ENCODE measurements at places on chromosomes 1 and 21.

- no peak for DNase-seq
These were observed 27.8 kb upstream of the FOXE3 start for GRCh38 chr1:47388030-47388890.

DNA sequence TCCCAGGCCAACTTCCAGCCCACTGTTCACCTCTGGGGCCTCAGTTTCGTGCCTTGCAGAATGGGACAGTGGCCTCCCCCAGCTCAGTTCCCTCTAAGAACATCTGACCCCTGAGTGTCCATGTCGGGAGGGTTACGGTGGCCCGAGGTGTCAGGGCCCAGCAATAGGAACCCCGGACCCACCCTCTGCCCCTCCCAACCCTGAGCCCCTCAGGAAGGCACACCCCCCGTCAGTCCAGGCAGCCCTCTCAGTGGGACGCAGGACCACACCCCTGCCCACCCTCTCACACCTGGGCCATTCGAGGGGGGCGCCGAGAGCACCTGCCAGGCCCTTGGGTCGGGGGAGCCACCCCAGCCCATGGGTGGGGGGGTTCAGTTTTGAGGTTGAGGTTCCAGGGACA, 447 bp downstream of the TTC34 start:
- DNase-seq: no peak

GRCh38 chr1:99970713-99971255, 988 bp downstream of the SLC35A3 start:
- DNase-seq: no peak

- no peak for DNase-seq
These were observed 4.3 kb downstream of the TP73 start for GRCh38 chr1:3656450-3657095.

GRCh38 chr1:186923486-186923885, 94.7 kb downstream of the PLA2G4A start:
- no peak for DNase-seq

DNA sequence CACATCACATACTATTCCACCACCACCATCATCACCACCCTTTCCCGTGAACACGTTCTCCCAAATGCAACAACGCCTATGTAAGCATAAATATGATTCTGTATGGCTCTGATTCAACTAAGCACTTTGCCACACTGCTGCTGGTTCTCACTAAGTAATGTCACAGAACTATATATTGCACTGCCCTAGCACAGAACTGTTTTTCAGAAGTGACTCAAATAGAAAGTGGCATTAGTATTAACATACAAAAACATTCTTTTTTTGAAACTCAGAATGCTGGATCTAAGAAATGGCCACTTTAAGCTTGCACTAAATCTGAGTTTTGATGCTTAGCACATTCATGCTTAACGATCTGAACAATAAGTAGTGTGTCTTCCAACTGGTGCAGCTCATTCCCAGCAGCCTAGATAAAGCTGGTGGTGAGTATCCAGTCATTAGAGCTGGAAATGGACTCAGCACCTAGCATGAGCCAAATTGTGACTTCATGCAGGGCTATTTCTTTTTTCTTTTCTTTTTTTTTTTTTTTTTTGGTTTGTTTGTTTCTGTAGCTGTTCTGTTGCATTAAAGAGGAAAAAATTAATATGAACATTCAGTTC, 46.2 kb upstream of the ZC3H11B start:
- no peak for DNase-seq

DNA sequence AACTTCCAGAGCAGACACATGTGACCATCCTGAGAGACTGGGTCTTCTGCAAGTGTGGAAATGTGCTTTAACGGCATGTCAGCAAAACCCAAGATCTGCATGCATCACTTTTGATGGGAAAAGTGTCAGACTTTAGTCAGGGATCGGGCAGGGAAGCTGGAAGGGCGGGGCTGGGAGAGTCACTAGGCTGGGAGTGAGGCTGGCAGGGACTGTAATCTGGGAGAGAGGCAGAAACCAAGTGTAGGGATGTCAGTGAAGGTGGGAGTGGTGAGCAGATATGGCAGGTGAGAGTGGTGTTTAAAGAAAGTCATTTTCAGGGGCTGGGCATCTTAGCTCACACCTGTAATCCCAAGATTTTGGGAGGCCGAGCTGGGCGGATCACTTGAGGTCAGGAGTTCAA, 11.3 kb downstream of the CDA start:
- DNase-seq: no peak

DNA sequence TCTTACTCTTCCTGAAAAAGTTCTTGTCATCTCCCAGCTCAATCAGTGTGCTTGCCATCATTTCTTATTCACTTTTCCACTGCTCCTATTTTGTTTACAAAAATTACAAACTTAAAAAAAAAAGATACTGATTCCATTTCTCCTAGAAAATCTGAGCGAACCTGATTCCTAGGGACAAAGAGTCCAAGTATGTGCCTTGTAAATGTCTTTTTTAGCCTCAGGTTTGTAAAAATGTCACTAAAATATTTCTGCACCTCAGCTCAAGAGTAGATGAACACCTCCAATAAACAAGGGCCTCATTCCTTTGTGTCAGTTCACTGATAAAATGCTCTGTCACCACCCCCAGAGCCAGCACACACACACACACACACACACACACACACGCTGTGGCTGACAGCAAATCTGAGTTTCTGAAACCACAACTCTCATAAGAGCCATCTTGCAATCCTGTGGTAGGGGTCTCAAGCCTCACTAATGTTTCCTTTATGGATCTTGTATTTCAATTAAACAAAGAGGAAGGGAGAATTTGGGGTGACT, 299.2 kb downstream of the PBX1 start:
- no peak for DNase-seq

DNA sequence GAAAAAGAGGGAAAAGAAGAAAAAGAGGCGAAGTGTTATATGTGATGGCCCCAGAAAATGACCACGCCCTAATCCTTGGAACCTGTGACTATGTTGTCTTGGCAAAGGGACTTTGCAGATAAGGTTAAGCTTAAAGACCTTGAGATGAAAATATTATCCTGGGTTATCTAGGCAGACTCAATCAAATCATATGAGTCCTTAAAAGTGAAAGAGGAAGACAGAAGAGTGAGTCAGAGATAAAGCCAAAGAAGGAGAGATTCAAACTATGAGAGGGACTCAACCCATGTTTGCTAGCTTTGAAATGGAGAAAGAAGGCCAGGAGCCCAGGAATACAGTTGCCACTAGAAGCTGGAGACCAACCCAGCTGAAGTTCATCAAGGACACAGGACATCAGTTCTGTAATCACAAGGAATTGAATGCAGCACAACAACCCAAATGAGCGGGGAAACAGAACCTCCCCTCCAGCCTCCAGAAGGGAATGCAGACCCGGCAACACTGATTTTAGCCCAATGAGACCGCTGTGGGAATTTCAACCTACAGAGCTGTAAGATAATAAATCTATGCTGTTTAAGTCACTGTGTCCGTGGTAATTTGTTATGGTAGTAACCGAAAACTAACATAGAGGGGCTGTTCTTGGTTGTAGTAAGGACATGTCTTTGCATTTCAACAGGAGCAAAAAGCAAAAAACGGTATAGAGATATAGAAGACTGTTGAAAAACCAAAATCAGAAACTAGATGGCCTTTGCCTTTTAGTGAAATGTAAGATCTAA, 4.2 kb upstream of the RGS8 start:
- no peak for DNase-seq

GRCh38 chr1:21100481-21100921, 76.2 kb downstream of the EIF4G3 start:
- no peak for DNase-seq

DNA sequence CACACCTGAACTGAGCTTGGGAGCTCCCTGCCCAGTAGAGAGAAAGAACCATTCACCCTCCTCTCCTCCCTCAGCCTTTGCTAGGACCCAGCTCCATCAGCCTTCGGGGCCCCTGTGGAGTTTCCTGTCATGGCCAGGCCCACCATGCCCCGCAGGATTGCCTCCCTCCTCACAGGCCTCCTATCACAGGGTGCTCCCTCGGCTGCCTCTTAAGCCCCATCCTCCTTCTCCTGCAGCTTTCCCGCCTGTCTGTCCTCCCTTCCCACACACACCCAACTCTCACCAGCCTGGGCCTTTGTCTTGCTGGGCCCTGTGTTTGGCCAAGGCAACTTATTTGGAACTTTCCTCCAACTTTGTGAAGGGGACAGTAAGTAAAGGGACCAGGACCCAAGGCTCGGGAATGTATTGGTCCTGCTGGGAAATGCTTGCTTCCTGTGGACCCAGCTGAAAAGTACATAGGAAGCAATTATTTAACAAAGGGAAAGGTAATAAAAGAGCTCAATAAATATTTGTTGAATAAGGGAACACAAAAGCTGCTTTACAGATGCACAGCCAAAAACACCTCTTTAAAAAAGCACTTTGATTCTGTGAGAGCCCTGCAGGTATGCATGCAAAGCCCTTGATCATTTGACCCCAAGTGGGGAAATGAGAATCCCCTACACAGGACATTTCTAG, 31.6 kb upstream of the TENT5C start:
- DNase-seq: no peak

DNA sequence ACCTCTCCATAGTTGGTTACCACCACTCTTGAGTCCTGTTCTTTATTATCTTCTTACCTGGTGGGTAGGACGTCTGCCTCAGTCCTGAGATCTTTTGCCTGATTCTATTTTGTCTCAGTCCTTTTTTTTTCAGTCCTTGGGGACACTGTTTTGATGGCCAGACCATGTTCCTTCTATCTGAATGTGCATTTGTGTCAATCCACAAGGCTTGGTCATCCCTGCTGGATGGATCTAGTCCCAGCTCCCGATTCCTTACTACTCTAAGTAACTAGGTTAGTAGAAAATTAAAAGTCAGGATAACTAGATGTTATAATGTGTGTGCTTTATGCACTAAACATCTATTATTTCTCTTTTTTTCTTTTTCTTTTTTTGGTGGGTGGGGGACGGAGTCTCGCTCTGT, 28.1 kb upstream of the AK4 start:
- no peak for DNase-seq

DNA sequence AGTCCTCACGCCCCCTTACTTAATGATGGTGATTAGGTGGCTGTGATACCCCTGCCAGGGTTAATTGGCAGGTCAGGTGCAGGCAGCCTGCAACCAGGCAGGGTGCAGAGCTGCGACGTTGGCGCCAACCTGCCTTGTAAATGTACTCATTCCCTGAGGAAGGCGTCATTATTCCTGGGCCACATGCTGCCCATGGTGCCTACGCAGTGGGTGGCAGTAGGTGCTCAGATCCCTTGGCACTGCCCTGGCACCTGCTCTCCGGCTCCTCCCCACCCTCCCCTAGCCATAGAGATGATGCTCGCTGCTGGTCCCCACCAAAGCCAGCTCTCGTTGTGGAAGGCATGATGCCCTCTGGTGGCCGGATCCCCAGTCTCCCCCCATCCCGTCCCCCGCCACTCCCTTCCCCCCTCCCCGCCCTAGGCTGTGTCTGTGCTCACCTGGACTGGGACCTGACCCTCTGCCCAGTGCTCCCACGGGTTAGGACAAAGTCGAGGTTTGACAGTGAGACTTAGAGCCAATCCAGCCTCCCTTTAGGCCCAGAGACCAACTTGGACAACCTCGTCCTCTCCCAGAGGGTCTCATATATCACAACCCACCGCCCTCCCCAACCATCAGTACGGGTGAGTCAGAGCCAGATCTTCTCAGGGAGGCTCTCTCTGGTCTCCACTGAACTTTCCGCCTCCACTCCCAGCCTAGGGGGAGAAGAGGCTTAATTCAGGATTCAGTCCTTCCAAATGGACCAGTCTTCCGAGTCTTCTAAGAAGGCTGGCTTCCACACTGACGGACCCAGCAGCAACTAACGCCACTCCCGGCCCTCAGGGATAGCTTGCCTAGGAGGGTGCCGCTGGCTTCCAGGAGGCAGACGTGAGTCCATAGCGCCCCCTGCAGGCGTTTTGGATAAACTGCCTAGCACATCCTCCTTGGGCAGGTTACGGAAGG, 5.7 kb downstream of the KRTCAP2 start:
- peak; percentile 77 for DNase-seq

DNA sequence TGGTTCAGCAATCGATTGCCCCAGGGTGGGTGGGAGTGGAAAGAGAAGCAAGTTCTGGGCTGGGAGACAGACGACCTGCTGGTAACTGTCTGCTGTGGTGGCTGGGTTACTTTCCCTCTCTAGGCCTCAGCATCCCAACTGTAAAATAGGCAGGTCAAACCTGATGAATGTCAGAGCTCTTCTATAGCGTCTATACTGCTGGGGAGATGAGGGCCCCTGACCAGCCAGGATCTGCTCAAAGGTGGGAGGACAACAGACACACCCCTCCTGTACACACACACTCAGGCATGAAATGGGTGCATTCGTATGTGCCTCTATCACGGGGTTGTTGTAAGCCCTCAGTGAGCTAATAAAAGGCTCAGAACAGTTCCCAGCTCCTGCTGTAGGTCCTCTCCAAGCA, 12.7 kb upstream of the EPHB2 start:
- no peak for DNase-seq

GRCh38 chr1:27318596-27318995, 3.4 kb upstream of the TMEM222 start:
- DNase-seq: no peak

DNA sequence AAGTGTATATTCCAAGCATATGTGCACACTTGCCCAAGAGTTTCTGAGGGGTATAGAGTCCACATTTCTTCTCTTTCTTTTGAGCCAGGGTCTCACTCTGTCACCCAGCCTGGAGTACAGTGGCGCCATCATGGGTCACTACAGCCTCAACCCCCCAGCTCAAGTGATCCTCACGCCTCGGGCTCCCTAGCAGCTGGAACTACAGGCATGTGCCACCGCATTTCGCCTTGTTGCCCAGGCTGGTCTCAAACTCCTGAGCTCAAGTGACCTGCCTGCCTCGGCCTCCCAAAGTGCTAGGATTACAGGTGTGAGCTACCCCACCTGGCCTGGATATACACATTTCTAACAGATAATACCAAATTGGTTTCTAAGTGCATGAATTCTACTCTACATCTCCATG, 17.1 kb upstream of the SRP9 start:
- no peak for DNase-seq

GRCh38 chr1:3767328-3767925, 5.1 kb upstream of the SMIM1 start:
- no peak for DNase-seq

GRCh38 chr1:176118985-176119384, 88.1 kb downstream of the COP1 start:
- no peak for DNase-seq

GRCh38 chr1:99705385-99705784, 59.5 kb downstream of the PALMD start:
- DNase-seq: no peak

GRCh38 chr1:98704474-98704873, 43.0 kb downstream of the SNX7 start:
- DNase-seq: no peak

- DNase-seq: no peak
These were observed 4.1 kb upstream of the MIS18A start for GRCh38 chr21:32282992-32283391.

DNA sequence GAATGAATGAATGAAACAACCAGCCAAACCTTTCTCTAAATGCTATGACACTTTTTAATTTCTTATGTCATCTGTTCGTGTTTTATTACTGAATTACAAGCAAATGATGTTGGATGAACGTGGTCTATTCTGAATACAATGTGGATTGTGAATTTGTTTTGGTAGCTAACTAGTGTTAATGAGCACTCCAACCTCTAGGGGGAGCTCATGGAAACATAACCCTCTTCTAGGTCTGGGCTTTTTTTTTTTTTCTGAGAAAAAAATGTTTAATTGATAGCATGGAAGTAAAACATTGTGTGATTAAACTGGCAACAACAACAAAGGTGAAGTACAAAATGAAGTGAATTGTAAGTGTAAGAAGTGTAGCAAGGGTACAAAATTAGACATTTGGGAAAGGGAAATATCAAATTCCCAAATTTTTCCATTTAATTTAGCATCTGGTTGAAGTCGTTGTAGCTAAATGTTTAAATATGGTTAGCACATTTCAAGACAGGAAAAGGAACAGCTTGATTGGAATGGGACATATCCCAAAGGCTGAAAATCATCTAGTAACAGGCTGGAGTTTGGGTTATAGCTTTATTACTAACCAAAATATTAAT, 42.6 kb upstream of the PTGS2 start:
- DNase-seq: no peak
